ENCODE measurements at places on chromosomes 12 and 14.

- DNase-seq = no peak
Measured at GRCh38 chr14:22417914-22418313, 171.1 kb downstream of the DAD1 start.

DNA sequence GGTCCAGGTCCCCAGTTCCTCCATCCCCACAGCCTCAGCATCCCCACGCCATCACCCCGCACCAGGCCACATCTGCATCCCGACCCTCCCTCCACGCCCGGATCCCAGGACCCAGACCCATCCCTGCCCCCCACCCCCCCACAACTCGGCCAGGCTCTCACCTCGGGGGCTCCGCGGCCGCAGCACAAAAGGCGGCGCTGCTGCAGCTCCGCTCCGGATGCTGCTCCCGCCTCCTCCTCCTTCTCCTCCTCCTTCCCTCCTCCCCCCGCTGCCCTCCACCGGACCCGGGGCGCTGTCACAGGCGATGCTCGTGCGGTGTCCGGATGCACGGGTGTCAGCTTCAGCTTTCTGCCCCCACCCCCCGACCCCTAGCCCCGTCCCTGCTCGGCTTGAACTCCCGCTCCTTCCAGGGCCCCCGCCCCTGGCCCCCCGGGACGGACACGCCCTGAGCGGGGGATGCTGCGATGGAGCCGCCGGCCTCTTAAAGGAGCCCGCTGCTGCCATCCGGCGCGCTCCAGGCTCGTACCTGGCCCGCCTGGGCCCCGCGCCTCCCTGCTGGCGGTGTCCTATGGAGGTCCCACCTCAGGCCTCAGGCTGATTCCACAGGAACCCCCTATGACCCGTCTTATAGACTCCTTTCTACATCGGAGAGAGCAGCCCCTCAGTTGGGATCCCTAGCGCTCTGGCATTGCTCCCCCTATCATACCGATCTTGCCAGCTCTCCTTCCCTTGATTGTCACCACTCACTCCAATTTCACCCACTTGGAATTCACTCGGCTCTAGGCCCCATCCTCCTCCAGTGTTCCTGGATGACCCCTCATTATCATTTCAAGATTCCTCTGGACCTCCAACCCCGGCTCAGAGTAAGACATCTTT, at the start of gene MAP3K12:
Gene MAP3K12, minus strand, starts transcription at position 193 of the 876 bp plus-strand sequence. CDS start 12,067 bp downstream, outside the sequence.
- DNase-seq = peak; percentile 71

GRCh38 chr14:90301122-90301521, 30.6 kb downstream of the NRDE2 start:
- DNase-seq = no peak

DNA sequence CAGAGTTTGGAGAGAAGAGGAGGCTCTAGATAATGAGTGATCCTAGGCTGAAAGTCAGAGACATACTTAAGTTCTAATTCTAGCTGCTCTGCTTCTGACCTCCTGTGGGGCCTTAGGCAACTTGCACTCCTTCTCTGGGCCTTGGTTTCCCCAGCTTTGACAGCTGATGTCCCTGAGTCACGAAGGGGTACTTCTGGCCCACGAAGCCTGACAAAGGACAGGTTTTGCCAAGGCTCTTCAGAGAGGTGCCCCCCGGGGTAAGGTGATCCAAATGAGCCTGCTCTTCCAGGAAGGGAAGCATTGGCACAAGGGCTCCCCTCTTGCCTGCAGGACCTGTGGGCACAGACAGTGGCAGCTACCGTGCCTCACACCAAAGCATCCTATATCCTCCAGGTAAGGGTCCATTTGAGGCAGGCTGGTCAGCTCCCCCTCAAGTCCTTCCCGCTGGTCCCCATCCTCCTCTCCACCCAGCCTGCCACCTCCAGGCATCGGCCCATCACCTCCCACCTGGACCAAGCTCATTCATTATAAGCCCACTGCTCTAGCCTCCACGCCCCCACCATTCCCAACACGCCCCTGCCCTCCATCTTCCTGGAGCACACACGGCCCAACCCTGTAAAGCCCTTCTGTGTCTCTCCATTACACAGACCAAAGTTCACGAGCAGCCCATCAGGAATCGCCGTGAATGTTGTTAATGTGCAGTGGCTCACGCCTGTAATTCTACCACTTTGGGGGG, 1.9 kb upstream of the PPP1R13B start:
- DNase-seq = no peak

DNA sequence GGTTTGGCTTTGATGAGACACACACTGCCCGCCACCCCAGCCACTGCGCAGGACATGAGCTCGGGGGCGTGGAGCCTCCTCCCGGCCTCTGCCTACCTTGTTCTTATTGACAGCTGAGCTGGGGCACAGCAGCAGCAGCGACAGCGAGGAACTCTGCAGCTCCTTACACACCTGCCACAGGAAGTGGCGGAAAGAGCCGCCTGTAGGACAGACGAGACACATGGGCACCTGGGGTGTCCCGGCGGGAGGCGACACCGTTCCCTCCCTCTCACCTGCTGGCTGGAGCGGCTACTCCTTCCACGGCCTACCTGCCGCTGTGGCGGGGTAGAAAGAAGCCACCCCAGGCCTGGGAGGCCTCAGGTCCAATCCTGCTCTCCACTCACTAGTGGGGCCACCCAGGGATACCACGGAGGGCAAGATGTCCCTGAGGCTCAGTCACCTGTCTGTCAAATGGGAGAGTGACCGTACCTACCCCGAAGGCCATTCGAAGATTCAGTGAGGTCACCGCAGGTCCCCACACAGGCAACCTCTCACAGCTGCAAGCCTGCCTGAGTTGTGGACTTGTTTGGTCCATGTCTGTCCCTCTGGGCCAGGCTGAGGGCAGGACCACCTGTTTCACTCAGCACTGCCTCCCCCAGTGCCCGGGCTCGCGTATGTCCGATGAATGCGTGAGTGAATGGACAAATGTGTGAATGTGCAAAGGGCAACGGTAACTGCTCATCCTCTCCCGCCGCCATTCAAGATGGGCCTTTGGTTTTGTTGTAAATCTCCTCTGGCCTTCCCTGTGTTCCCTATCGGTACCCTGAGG, 42.6 kb downstream of the TRAFD1 start:
- no peak for DNase-seq

- DNase-seq = no peak
Measured at GRCh38 chr12:49519574-49519936, 19.3 kb upstream of the KCNH3 start.

GRCh38 chr12:111154147-111154834, 214.6 kb downstream of the PHETA1 start:
- no peak for DNase-seq

DNA sequence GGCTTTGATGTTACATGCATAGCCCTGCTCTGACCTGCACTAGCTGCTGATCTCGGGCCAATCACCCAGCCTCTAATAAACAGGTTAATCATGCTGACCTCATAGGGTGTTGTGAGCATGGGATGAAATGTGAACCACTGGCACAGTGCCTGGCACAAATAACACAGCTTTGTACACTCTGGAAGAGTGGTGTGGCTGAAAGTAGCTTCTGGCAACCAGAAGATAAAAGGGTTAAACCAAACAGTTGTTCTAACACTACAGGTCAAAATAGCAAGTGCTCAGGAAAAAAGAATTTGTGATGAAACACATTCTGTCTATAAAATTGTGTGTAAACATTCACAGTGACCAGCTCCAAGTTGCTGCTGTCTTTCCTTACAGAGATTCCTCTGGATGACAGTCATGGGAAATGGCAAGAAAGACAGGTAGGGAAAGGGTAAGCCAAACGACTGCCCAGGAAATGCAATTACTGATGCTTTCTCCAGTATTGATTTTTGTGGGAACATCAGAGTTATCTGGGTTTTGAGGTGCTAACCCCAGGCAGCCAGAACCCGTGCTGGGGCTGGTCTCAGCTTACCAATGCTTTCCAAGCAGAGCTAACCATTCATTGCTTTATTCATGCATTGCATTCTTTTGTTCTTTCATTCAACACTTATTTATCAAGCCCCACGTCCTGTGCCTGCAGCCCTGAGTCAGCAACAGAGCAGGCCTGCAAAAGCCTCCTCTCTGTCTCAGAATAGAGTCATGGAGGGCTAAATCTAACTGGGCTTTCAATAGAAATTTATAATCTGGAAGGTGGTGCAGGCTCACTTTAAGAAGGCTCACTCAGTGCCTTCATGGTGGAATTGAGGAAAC, 38.1 kb upstream of the CAPRIN2 start:
- no peak for DNase-seq

DNA sequence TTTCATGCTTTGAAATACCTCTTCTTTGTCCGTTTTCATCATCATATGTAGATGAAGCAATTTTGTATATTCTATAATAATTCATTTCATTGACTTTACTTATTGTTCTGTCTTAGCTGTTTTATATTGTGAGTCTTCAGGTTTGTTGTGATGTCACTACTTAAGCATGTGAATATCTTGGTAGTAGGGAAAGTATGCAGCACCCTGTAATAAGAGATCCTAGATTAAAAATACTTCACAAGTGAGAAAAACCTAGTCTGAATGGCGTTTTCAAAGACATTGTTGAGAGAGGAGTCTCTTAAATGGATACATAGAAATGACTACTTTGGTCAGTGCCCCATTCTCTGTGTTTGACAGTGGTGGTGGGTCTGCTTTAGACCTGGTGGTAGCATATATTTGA, 61.4 kb downstream of the SLC16A7 start:
- DNase-seq = no peak

GRCh38 chr12:90360300-90360699, 594.7 kb downstream of the CCER1 start:
- no peak for DNase-seq

DNA sequence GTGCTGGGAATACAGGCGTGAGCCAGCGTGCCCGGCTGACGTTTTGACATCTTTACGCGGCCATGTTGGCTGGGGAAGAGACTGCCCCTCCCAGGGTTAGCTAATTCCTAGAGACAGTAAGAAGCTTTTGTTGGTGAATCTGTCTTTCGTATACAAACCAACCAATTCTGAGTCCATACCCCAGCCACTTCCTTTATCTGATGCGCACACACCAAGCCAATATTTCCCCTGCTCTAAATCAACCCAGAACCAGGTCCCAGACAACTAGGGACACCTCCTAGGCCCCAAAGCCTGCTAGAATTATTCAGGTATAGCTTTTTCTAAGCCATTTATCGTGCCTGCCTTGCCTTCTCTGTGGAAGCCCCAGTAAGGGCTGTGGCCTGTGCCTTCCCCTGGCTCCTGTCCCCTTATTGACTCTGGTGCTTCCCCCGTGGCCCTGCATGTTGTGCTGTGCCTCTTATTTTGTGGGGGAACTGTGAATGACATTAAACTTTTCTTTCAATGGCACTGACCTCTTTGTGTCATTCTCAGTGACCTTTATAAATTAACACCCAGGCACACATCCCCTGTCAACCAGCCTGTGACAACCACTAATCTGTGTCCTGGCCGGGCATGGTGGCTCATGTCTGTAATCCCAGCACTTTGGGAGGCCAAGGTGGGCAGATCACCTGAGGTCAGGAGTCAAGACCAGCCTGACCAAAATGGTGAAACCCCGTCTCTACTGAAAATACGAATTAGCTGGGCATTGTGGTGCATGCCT, 10.7 kb upstream of the EVL start:
- peak; percentile 37 for DNase-seq

DNA sequence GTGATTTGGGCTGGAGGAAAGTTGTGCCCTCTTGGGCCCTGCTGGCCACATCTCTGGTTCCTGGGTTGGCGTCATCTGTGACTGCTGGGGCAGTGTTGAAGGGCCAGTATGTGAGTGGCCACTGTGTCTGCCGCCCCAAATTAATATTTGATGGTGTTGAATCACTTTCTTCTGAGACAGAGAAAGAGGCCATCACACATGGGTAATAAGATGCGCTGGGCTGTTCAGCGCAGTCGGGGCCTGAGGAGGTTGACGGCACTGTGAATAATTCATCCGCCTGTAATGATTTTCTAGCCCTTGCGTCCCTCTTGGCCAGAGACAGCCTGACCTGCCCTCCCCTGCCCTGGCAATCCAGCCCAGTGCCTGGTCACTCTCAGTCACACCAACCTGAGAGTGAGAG, 56.2 kb upstream of the BEGAIN start:
- no peak for DNase-seq

- DNase-seq = no peak
Measured at GRCh38 chr14:80264702-80265101, 53.4 kb upstream of the DIO2 start.

DNA sequence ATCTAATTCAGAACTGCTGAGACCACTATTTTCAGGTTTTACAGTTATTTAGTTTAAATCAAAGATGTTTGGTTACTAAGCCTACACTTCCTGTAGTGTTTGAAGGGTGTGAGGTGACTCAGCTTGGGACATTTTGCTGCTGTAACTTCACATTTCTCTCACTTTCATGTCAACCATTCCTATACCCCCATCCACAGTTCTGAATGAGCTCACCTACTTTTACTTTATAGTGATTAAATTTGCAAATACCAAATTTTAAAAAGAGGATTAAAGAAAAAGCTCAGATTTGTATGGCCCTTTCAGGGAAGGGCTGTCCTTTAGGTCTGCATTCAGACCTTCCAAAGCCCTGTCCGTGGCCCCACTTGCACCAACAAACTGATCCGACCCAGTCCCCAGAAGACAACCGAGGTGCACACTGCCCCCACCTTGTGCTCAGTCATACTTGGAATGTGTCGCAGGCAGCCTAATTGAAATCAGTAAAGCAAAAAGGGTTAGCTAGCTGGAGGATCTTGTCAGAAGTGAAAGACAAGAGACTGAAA, 174.4 kb downstream of the MON2 start:
- DNase-seq = peak; percentile 37

- DNase-seq = no peak
Measured at GRCh38 chr12:45336762-45337596, 121.1 kb downstream of the ANO6 start.

DNA sequence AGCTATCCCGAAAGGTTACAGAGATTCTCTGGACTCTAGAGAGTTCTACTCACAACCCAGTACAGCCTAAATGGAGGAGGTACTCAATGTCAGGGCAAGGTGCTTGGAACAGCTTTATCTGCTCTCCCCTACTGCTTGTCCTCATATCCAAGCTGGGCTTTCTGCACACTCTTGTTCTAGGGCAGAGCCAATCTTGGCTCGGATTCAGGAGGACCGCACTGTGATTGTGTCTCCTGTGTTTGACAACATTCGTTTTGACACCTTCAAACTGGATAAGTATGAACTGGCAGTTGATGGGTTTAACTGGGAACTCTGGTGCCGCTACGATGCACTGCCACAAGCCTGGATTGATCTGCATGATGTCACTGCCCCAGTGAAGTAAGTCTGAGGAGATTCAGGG, 25.0 kb downstream of the GALNT8 start:
- no peak for DNase-seq

GRCh38 chr12:89040146-89040964, 311.9 kb downstream of the DUSP6 start:
- peak; percentile 76 for DNase-seq

- DNase-seq = no peak
Measured at GRCh38 chr12:87383680-87384079, 645.5 kb downstream of the C12orf50 start.

- no peak for DNase-seq
Measured at GRCh38 chr12:109811624-109811995, 21.6 kb downstream of the TRPV4 start.

DNA sequence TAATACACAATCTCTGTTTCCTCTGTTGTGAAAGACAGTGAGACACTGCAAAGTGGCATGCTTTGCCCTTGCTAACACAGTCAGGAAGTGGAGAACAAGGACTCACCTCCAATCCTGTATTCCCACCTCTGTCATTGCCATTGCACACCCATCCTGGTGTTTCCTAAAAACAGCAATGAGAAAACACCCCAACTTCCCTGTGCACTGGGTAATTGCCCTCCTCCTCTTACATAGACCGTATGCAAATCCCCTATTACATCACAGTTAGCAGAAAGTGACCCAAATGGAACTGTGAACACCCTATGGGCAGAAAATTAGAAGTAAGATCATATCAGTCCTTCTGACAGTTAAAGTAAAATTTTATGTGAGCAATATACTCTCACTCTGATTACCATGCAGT, 355.5 kb downstream of the BCL11B start:
- no peak for DNase-seq

Data from stimulated activated naive CD8-positive, alpha-beta T cell treated with anti-CD3 and anti-CD28 coated beads, Interleukin-15, Interleukin-2, amounts not matched to agents 100 U/mL and 50 U/mL, for 24 hours (primary cell).